ENCODE measurements at places on chromosomes 16 and 17.

- no peak for DNase-seq
These were observed 20.7 kb downstream of the UBN1 start for GRCh38 chr16:4868026-4868425.

DNA sequence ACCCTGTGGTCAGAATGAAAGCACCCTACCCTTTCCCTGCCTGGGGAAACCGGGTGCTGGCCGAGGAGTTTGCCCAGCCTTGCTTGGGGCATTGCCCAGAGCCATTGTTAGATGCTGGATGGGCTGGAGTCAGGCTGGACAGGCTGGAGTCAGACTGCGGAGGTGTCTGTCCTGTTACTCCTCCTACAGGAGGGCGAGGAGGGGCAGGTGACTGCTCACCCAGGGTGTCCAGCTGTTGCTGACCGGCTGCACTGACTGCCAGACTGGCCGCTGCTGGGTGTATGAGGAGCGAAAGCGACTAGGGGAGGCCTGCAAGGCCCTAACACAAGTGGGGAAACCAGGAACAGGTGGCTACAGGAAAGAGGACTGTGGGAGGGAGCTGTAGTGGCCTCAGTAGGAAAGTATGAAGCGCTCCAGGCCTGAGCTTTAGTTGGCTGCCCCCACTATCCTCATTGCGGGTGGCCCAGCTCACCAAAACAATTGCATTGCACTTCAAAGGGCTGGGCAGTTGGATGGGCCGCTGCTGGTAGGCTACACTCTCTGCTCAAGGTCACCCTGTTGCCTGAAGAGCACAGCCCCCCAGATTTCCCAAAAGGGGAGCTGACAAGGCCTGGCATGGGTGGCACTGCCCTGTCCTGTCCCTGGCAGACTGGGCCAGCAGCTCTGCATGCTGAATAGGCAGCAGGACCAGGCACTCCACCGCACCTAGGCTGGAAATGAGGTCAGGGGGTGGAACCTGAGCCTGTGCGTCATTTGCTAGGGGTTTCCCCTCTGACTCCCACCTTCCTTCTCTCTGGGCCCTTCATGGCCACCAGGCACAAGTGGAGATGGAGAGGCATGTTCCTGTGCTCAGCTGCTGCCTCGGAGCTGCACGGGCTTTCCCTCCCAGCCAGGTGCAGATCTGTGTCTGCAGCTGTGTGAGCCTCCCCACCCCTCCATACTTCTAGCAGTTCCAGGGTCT lies 18.4 kb downstream of the LDHD start:
- DNase-seq, result no peak

DNA sequence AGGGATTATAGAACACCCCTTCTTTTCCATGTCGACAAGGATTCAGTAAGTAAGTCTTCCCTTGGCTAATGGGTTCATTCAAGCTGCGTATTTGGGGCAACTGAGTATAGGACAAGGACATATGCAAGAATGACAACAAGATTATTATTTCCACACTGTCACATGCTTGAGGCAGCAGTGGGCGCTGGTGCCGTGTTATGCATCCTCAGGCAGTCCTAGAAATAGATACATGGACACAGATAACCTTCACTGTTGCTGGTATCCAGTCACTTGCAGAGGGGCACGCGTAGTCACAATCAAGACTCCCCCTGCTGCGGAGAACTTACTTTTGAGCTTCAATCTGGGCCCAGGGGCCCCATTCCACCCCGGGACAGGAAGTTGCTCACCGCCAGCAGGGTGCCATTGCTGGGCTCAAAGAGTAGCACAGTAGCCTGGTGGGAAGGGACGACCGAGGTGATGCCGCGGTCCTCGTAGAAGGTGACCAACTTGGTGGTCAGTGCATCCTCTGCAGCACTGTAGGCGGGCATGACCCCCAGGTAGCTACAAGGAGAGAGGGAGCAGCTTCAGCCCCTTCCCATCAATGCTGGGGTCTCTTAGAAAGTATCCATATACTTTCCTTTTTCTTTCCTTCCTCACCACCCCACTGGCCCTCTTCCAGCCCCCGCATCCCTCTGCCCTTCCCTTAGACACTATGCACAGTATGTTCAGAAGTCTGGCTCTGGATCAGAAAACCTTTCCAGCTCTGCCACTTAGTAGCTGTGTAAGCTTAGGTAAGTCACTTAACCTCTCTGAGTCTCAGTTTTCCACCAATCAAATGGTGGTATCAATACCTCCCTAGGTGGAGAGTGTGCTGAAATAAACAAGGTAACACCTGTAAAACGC lies 804 bp downstream of the CRYM start:
- DNase-seq, result no peak

DNA sequence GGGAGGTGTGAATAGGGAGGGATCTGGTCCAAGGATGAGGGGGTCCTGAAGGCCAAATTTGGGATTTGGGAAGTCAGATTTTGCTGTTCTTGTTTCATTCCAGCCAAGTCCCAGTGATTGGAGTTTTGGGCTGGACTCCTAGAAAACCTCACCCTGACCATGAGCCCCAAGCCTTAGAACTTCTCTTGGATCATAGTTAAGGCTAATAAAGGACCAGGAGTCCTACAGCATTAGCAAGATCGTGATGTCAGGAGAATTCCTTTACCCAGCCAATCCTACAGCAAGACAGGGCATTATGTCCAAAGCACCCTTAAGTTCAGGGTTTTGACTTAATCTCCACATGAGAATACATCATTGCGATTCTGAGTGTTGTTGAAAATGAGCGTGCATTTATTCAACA lies 85.0 kb downstream of the SOX9 start:
- no peak for DNase-seq

- DNase-seq, result peak; percentile 78
These were observed 7.5 kb downstream of the SLC16A3 start for GRCh38 chr17:82236142-82236971.

- no peak for DNase-seq
These were observed 21.1 kb downstream of the COX11 start for GRCh38 chr17:54947396-54947795.

- DNase-seq, result no peak
These were observed 83.6 kb downstream of the SDK2 start for GRCh38 chr17:73560661-73561060.

- DNase-seq, result no peak
These were observed 308.3 kb downstream of the FOXL1 start for GRCh38 chr16:86886651-86887050.

DNA sequence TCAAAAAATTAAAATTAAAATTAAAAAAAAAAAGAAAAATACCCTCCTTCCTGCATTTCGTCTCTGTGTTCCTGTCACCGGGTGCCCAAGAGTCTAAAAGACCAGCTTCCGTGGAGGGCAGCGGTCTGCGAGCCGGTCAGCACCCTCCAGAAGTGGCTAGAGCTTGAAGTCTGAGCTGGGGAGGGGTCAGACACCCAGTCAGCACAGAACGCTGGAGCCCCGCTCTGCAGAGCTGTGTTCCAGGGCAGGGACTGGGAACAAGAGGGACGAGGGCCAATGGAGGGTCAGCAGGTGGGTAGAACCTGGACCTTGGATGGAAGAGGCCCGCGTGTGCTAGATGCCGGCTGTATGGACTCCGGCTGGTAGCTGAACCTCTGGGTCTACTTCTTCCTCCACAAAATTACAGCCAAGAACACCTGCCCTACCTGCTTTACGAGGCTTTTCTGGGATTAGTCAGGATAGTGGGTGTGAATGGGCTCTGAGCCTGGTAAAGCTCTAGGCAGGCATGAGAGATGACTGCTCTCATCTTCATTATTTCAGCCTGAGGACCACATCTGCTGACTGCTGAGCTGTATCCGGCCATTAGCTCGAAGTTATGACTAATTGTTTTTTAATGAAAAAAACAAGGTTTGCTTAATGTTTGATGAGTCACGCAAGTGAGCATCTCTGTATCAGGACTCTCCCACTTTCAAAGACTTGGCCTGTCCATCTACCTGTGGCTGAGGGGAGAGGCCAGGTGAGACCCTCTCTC lies 5.9 kb downstream of the TRPV1 start:
- DNase-seq, result no peak

DNA sequence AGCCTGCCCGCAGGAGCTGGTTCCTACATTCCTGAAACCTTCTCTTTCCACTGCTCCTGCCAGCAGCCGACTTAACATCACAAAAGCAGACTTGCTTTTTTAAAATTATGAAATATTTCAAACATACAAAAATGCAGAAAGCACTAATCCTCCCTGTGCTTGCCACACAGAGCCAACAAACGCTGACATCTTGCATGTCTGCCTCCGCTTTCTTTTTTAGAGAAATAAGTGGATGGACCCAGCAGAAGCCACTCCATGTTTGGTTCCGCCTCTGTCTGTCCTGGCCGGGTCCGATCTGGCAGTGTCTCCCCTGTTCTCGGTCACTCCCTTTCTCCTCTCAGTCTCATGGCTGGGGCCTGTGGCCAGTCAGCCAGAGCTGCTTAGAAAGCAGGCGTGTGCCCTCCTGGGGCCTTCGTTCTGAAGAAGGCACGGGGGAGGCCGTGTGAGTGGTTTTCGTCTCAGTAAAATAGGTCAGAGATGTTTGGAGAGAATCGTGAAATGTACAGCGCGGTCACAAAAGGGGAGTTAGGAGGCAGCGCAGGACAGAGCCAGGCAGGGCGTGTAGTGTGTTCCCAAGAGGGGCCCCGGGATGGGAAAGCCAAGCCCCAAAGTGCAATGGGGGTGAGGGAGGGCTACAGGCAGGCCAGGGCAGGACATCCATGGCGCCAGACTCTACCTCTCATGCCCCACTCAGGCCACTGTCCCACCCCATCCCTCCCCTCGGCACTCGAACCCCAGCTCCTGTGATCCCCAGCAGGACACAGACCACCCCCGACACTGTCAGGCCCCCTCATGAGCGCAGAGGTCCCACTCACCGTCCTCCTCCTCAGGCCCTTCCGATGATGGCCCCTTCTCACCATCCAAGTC lies 23.2 kb downstream of the MXRA7 start:
- DNase-seq, result no peak

GRCh38 chr16:28188085-28188916 lies 23.5 kb downstream of the XPO6 start:
- DNase-seq, result no peak

GRCh38 chr17:34291721-34292348 lies 6.3 kb downstream of the CCL11 start:
- no peak for DNase-seq

DNA sequence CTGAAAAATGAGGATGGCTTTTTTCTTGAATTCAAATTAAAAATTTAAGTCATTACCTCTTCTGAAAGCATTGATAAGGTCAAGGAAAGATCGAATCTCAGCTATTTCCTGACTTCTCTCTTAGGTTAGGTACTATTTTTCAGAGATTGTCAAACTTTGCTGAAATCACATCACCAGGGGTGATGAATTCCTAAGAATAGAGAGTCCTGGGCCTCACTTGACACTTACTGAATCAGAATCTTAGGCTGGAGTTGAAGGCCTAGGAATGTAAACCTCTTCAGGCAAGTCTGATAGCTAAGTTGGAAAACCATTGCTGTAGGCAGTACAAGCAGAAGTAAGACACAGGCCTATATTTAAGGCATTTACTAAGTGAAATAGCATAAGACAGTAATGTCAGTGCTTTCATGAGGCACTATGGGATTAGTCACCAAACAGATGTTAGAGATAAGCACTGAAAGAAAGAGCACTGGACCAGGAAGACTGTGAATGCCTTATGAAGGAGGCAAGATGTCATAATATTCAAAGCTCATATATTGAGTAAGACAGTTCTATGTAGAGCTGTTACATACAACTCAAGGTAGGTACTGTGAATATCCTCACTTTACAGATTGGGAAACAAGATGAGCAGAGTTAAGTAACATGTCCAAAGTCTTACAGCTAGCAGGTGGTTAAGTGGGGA lies 21.5 kb downstream of the DCAF7 start:
- no peak for DNase-seq

DNA sequence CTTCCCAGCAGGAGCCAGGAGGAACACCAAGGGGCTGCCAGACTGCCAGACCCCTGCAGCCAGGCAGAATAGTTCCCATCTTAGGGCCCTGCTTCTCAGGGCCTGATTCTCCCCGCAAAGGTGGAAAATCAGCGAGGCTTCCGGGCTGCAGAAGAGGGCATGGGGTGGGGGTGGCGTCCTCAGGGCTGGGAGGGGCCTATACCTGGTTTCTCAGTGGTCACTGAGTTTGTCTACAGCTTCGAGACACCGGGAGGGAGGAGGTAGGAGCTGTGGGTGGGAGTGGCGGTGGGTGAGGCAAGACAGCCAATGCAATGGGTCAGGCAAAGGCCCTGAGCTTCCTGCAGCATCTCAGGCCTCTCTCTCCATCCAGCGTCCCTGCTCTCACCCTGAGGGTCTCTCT lies 14.3 kb downstream of the LRRC75A start:
- DNase-seq, result no peak

DNA sequence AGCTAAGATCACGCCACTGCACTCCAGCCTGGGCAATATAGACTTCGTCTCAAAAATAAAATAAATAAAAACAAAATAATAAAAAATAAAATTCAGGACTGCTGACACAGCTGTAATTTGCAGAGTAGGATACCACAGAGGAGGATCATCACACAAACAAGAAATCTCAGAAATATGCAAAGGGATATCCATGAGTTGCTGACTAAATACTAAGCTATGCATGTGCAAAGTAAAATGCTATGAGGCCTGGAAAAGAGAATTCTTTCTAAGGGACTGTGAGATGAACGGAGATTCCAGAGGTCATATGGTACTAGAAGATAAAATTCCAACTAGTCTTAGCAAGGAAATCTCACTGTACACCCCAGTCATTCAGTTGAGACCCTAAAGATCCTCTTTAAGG lies 74.8 kb downstream of the SLC39A11 start:
- DNase-seq, result no peak

- no peak for DNase-seq
These were observed 16.7 kb downstream of the ERCC4 start for GRCh38 chr16:13936596-13937081.

DNA sequence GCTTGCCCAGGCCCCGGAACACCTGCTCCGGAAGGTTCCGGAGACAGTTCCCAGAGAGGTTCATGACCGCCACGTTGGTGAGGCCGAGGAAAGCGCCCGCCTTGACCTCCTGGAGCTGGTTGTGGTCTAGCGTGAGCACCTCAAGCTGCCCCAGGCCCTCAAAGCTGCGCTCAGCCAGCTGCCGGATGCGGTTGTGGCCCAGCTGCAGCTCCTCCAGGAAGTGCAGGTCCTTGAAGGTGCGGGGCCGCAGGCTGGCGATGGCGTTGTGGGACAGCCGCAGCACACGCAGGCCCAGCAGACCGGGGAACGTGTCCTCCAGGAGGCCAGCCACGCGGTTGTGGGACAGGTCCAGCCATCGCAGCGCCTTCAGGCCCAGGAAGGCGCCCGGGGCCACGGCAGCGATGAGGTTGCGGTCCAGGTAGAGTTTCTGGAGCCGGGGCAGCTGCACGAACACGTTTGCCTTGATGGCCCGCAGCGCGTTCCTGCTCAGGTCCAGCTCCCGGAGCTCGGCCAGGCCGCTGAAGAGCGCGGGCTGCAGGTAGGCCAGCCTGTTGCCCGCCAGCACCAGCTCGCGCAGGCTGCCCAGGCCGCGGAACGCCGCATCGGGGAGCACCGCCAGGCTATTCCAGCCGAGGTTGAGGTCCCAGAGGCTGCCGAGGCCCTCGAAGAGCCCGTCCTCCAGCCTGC lies 2.1 kb downstream of the IGFALS start:
- DNase-seq, result no peak

GRCh38 chr17:2178798-2179501 lies 124.0 kb downstream of the HIC1 start:
- DNase-seq, result no peak

GRCh38 chr17:55286681-55287589 lies 22.2 kb downstream of the HLF start:
- DNase-seq, result no peak

All from NCI-H1694 (cell line).